Activated naive CD8-positive, alpha-beta T cell treated with anti-CD3 and anti-CD28 coated beads, Interleukin-2, amount 10 ng/mL, durations not matched to agents 7 days and 5 days (primary cell): ENCODE measurements at places on chromosomes 4 and X.
A peak's percentile ranks its signal among the peaks of the same experiment; 100 is the strongest.

DNA sequence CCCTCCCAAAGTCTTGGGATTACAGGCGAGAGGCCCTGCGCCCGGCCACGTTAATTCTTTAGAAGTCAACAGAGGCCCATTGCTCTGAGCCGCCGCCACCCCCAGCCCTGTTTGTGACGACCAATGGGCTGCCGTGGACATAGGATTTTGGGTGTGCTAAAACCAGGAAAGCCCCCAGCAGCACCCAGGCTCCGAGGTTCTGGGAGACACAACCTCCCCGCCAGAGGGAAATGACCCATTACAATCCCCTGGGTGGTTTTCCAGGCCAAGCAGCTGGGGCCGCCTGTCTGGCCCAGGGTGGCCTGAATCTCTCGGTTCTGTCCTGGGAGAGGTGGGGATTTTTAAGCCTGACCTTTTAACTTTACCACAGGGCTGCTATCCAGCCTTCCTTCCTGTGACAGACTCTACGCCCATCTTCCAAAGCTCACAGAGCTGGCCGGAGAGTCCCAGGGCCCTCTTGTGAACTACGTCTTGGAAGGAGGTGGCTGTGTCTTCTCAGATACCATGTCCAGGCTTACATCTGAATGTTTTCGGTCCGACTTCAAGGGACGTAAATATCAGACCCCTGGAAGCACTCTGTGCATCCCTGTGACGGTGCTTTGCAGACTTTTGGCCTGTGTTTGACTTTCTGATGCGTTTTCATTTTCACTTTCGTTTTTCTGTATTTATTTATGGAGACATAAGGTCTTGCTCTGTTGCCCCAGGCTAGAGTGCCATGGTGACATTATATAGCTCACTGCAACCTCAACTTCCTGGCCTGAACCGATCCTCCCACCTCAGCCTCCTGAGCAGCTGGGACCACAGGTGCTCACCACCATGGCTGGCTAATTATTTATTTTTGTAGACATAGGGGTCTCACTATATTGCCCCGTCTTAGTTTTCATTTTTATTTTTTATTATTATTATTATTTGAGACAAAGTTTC lies 36.0 kb downstream of the P2RY8 start:
- peaks cover 27% of the 10 kb centered on the region for H3K36me3 ChIP-seq
- peak overlapping the region; percentile 32 for H3K4me3 ChIP-seq
- H3K4me1 ChIP-seq = peaks cover 17% of the 10 kb centered on the region
- H3K27ac ChIP-seq = peak overlapping the region; percentile 70
- peak; percentile 27 for DNase-seq

DNA sequence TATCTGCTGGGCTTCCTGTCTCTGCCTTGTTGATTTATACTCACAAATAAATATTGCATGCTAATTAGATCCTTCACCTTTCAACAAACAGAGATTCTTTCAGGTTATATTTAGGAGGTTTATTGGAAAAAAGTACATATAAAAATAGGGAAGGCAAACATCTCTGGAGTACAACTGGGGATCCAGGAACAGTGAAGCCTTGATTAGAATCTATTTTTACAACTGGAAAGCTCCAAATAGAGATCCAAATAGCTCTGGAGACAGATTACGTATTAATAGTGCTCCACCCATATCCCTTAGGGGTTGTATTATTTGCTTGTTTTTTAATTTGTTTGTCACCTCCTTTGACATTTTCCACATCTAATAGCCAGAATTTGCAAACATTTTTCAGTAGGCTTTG lies 46.9 kb upstream of the MAP9 start:
- no peak for DNase-seq
- H3K27ac ChIP-seq = no peak overlapping the region
- H3K27me3 ChIP-seq = no peaks in the 10 kb centered on the region
- H3K36me3 ChIP-seq = no peaks in the 10 kb centered on the region
- no peaks in the 10 kb centered on the region for H3K4me1 ChIP-seq

DNA sequence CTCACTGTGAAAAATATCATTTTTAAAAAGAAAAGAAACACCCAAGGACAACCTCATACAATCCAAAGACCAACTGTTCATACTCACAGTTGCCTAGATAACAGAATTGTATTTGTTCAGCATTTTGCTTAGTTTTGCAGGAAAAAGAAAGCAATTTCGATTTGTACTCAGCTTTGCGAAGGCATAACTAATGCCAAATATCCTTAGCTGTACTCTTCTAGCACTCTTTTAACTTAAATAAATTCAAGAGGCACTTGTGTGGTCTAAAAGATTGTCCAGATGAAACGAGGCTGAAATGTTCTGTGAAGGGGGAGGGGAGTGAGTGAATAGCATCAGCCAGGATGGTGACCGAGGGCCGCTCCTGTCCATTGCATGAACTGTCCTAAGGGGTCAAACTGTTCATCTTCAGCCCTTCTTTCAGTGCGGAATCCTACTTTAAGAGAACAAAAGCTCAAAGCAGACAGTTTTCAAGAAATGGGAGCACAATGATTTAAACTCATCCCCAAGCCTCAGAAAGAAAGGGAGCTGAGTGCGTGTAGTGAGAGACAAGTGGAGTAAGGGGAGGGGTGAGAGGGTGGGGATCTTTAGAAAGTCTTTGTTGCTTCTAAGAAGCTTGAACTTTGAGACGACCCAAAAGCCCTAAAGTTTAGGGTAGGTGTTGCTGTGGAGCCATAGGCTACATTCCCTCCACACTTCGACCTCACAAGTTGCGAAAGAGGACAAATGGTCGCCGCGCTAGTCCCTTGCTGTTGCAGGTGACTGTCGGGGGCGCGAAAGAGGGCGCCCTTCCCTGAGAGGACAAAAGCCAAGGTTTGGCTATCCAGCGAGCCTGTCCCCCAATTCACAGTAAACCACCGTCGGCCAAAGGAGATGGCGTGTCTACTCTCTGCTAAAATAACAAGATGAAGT lies 4.0 kb upstream of the NEUROG2 start:
- H3K4me1 ChIP-seq = peaks cover 52% of the 10 kb centered on the region
- H3K36me3 ChIP-seq = no peaks in the 10 kb centered on the region
- H3K4me3 ChIP-seq = peak overlapping the region; percentile 74
- peaks cover 84% of the 10 kb centered on the region for H3K27me3 ChIP-seq
- peak; percentile 34 for DNase-seq
- no peak overlapping the region for H3K27ac ChIP-seq

DNA sequence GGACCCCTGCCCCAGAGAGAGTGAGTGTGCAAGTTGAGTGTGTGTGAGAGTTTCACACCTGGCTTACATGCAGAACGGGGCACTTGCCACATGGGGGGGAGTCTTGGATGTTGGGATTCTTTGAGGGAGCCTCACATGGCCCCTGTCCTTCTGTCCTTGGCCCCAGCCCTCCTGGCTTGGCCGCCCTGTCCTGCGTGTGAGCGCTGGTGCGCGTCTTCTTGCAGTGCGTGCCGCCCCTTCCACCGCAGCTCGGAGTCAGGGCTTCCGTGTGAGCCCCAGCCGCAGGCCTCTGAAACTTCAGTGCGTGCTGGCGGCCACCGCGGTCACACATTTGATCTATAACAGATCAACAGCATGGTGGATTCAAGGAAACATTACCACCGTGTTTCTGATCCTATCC lies 30.1 kb upstream of the HGFAC start:
- no peaks in the 10 kb centered on the region for H3K27me3 ChIP-seq
- no peak overlapping the region for H3K4me3 ChIP-seq
- H3K4me1 ChIP-seq = no peaks in the 10 kb centered on the region
- no peak overlapping the region for H3K27ac ChIP-seq
- no peaks in the 10 kb centered on the region for H3K36me3 ChIP-seq

- no peak overlapping the region for H3K27ac ChIP-seq
- no peak for DNase-seq
- H3K27me3 ChIP-seq = no peaks in the 10 kb centered on the region
- H3K4me3 ChIP-seq = no peak overlapping the region
- no peaks in the 10 kb centered on the region for H3K4me1 ChIP-seq
These were observed 389.2 kb downstream of the IQCM start for GRCh38 chr4:149426461-149426860.

- no peak overlapping the region for H3K4me3 ChIP-seq
- H3K4me1 ChIP-seq = peaks cover 6% of the 10 kb centered on the region
- no peaks in the 10 kb centered on the region for H3K27me3 ChIP-seq
- no peak for DNase-seq
These were observed 187.0 kb downstream of the AFAP1 start for GRCh38 chr4:7752649-7753048.

- no peak overlapping the region for H3K4me3 ChIP-seq
- peaks cover 4% of the 10 kb centered on the region for H3K27me3 ChIP-seq
- H3K4me1 ChIP-seq = peaks cover 18% of the 10 kb centered on the region
- H3K36me3 ChIP-seq = no peaks in the 10 kb centered on the region
- H3K27ac ChIP-seq = no peak overlapping the region
- no peak for DNase-seq
These were observed 3.9 kb upstream of the HAUS3 start for GRCh38 chr4:2245787-2246275.

- no peak overlapping the region for H3K4me3 ChIP-seq
- no peak overlapping the region for H3K27ac ChIP-seq
- H3K4me1 ChIP-seq = no peaks in the 10 kb centered on the region
- DNase-seq = no peak
These were observed 240.5 kb downstream of the GRIA3 start for GRCh38 chrX:123424546-123424945.

DNA sequence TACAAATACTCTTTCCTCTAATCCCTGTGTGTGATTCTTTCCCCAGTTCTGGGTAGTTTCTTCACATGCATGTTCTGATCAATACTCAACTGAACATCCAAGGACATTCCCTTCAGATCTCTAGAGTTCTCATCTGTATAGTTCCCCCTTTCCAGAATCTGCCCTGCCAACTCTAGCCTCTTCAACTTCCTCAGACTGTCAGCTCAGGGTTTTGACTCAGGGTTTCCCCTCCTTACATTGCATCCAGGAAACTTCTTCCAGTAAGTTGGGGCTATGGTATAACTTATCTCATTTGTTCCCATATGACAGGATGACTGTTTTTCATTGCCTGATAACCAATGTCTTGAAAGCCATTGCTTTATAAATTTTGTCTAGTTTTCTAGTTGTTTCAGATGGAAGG lies 14.2 kb upstream of the ANKRD17 start:
- H3K27ac ChIP-seq = no peak overlapping the region
- H3K27me3 ChIP-seq = no peaks in the 10 kb centered on the region
- no peak overlapping the region for H3K4me3 ChIP-seq
- peaks cover 2% of the 10 kb centered on the region for H3K4me1 ChIP-seq

- DNase-seq = no peak
- no peaks in the 10 kb centered on the region for H3K4me1 ChIP-seq
- H3K4me3 ChIP-seq = no peak overlapping the region
- no peaks in the 10 kb centered on the region for H3K36me3 ChIP-seq
These were observed 14.1 kb downstream of the ENPEP start for GRCh38 chr4:110489901-110490508.
